Lower leg skin (tissue), 4 donors: ENCODE measurements at places on chromosomes 12 and 14.

- DNase-seq = no peak
These were observed 41.5 kb downstream of the RERG start for GRCh38 chr12:15179672-15180071.

DNA sequence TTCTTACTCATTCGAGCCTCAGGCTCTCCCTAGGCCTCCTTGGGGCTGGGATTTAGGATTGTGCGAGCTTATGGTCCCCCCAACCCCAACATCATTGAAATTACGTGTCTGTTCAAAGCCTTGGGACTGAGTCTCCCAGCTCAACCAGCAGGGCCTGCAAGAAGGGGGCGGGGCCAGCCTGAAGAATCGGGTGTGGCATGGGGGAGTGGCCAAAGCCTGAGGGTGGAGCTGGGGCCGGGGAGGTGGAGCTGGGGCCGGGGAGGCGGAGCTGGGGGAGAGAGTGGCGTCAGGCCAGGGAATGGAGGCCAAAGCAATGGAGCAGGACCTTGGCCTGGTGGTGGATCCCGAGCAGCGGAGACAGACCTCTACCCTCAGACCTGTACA is 24.3 kb upstream of the HSPB8 start:
- DNase-seq = no peak

- DNase-seq = no peak
These were observed 33.1 kb downstream of the RPS29 start for GRCh38 chr14:49553106-49553505.

- no peak for DNase-seq
These were observed 45.8 kb downstream of the AP5M1 start for GRCh38 chr14:57314396-57315089.

DNA sequence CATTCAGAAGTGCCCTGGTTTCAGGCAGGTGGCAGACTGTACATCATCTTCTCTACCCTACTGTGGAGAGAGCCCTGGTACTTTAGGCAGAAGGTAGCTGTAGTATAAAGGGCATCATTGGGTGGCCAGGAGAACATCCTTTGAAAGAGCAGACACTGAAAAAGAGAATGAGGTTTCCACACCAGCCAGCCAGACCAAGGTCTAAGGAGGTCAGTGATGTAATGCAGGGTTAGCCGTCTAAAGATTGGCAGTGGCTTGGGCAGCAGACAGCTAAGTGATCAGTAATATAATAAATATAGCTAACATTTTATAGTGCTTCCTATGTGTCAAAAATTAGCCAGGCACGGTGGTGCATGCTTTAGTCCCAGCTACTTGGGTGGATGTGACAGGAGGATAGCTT is 12.0 kb downstream of the ZBTB25 start:
- no peak for DNase-seq
